ENCODE measurements at places on chromosomes 13 and 19.

- DNase-seq, result peak; percentile 81
Measured at GRCh38 chr19:1243768-1244692, 2.5 kb downstream of the ATP5F1D start.

DNA sequence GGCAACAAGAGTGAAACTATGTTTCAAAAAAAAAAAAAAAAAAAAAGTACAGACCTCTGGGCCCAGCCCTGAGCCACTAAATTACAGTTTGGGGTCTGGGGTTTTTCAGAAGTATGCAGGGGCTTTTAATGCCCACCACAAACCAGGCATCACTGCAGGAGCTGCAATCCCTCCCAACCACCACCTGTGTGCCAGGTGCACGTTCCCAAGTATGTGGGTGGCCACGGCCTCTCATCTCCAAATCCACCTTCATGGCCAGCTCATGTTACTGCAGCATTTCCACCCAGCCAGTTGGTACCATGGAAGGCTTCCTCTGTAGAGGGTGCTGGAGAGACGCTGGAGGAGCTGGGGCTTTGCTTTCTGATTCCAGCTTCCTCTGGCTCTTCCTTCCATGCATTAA is 26.5 kb downstream of the CEP89 start:
- DNase-seq, result no peak

GRCh38 chr13:38883783-38884182 is 106.8 kb downstream of the STOML3 start:
- DNase-seq, result no peak

DNA sequence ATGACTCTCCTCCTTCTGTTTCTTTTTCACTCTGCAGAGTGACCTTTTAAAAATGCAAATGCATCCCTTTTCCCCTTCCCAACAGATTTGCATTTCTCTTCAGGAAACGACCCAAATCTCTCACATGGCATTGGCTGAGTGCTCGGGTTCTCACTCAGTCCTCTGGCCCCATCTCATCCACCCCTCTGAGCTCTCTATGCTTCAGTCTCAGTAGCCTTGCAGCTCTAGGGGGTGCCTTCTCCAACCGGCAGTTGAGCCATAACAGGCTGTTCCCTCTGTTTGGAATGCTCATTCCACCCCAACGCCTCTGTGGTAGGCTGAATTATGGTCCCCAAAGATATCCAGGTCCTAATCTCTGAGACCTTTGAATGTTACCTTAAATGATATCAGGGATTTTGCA is 78.2 kb downstream of the AKAP11 start:
- DNase-seq, result no peak

- no peak for DNase-seq
Measured at GRCh38 chr19:1409204-1410005, 2.0 kb downstream of the DAZAP1 start.

DNA sequence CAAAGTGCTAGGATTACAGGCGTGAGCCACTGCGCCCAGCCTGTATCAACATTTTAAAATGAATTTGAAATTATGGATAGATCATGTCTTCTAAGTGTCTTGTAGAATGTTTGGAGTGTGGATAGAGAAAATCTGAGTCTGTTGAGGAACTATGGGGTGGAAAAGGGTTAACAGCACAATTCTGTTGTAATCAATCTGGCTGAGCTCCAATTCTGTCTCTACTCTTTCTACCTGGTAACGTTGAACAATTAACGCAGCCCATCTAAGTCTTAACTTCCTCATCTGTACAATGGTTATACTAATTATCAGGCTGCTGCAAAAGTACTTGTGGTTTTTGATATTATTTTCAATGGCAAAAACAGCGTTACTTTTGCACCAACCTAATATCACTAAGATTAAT is 4.1 kb downstream of the FPR2 start:
- no peak for DNase-seq

DNA sequence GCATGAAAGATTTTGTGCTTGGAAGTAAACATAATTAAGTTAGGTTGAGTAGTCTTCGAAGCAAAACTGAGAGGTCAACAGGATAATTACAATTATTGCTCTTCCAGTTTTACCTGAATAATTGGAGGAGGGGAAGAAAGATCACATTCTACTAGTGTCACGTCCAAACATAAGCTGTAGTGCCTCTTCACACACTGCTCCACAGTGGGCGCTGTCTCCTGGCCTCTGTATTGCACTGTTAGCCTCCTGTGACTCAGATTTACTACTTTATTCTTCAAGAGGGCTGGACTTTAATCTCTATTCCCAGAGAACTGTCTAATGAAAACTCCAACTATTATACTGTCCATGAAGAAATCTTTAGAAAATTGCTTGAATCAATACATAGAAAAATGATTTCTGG is 62.9 kb downstream of the TRPC4 start:
- DNase-seq, result no peak

DNA sequence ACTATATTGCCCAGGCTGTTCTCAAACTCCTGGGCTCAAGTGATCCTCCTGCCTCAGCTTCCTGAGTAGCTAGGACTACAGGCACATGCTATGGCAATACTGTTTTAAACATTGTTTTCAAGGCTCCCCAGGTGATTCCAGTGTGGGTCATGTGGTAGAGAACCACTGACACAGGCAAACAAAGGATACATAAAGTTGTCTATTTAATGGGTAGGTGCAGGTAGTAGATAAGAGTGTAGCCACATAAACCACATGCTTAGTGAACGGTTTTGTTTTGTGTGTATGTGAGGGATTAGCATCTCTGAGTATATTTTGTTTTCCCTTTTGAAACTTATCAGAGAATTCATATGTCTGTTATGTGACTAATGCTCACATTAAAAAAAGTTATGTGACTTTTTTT is 36.7 kb downstream of the USPL1 start:
- no peak for DNase-seq

- no peak for DNase-seq
Measured at GRCh38 chr19:35462476-35462953, 14.5 kb downstream of the FFAR2 start.

DNA sequence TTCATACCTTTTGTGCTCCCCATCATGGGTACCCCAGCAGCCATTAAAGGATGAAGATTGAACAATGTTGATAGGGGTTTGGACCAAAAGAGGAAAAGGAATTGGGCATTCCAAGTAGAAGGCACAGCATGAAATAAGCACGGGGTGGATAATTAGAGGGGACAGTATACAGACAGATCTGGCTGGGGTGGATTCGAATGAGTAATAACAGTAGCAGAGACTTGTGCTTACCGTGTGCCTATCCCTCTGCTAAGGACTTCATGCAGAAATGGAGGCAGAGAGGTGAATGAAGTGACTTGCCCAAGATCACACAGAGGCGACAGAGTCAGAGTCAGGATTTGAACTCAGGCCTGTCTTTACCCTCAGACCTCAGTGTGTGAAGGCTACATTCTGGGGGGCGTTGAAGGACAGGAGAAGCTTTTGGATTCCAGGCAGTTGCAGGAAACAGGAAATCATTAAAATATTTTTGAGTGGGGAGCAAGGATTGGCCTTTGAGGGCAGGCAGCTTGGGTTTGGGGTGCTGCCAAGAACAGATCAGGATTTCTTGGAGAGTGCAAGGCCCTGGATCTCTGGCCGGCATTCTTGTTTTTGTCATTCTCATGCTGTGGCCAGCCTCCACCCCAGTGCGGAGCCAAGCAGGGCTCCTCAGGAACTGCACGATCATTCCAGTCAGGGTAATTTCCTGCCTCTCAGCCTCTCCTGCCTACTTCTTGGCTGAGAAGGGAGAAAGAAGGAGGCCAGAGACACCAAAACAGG is 18.7 kb downstream of the PAF1 start:
- DNase-seq, result no peak

DNA sequence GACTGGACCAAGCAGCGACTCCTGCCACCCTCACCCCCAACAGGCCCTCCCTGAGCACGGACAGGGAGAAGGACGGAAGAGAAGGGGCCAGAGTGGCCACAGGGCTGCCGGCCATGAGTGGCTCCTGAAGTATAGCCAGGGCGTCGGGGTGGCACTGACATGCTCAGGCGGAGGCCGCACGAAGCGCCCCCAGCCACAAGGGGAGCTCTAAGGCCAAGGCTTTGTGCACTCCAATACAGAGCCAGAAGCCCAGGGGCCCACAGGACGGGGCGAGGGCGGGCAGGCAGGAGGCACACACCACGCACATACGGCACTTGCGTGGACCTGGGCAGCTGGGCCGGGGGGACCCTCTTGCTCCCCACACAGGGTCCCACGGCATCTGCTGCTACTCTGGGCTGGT is 52.0 kb downstream of the KLF2 start:
- DNase-seq, result no peak

DNA sequence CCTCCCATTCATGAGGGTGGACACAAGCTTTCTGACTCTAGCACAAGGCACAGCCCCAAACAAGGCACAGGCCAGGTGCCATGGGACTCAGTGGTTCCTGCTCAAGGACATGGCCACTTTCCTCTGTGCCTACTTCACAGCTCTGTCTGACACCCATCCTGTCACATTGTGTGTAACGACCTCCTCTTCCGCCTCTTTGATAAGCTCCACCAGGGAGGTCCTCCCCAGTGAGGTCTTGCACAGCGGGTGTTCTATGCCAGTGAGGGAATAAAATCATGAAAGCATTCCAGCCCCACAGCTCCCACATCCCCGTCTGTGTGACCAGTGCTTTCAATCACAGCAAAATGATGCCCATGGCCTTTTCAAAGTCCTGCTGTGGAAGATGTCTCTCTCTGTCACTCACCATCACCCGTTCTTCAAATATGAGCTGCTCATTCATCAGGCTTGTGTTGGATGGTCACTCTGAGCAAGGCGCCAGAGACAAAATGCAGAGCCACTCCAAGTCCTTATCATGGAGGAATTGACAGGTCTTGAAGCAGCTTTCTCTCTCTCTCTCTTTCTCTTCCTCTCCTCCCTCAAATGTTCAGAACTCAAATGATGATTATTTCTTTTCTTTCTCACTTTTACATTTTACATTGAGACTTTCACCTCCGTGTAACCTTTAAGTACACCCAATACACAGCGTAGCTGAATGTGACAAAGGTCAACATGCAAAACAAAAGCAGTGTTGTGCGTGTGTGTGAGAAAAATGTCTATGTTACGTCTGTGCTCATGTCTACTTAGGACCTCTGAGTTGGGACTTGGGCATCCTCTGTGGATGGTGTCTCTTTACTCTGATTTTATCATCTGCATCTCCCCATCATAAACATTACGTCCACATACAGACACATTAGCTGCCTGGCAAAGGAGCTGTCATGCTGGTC is 8.0 kb upstream of the SPATA13 start:
- no peak for DNase-seq

DNA sequence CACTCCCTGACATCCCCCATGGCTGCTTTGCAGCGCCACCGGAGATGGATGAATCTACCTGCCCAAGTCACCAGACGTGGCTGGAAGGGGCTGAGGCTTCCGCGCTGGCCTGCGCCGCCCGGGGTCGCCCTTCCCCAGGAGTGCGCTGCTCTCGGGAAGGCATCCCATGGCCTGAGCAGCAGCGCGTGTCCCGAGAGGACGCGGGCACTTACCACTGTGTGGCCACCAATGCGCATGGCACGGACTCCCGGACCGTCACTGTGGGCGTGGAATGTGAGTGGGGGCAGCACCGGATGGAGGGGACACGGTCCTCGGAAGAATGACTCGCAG is 4.6 kb downstream of the ICAM5 start:
- DNase-seq, result no peak

DNA sequence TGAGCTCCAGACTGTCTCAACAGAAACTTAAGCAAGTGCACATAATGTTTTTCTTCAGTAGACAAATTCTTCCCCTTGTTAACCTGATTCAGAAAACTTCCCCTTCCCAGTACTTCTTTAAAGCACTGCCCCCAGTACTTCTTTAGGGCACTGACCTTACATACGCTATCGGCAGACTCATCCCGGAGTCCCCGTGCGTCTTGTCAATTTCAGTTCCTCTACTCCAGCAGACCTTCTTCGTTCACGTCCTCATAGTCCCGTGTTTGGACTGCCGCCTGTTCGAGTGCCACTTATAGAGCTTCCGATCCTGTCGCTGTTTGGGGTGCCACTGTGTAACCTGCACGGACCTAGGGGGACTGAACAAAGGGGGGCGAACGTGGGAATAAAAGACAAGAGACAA is 29.0 kb downstream of the ZNF627 start:
- no peak for DNase-seq

GRCh38 chr19:12607631-12608030 is 3.0 kb downstream of the ZNF490 start:
- no peak for DNase-seq

- DNase-seq, result peak; percentile 72
Measured at GRCh38 chr19:1028062-1028926, 1.9 kb downstream of the CNN2 start.

DNA sequence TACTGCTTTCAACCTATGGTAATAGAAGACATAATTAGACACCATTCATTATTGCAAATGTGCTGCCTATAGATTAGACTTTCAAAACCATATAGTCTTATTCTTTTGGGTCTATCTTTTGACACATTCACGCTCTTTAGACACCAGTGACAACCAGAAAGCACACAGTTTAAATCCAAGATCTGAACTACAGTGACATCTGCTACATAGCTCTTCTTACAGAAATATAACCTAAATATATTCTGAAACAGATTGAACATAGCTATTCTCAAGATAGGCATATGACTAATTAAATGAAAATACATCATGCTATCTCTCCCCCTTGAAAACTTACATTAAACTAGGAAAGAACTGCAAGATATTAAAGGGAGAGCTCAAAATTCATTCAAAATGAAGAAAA is 514.2 kb upstream of the SLITRK6 start:
- DNase-seq, result peak; percentile 2

GRCh38 chr13:19772306-19772705 is 10.4 kb downstream of the PSPC1 start:
- DNase-seq, result no peak

DNA sequence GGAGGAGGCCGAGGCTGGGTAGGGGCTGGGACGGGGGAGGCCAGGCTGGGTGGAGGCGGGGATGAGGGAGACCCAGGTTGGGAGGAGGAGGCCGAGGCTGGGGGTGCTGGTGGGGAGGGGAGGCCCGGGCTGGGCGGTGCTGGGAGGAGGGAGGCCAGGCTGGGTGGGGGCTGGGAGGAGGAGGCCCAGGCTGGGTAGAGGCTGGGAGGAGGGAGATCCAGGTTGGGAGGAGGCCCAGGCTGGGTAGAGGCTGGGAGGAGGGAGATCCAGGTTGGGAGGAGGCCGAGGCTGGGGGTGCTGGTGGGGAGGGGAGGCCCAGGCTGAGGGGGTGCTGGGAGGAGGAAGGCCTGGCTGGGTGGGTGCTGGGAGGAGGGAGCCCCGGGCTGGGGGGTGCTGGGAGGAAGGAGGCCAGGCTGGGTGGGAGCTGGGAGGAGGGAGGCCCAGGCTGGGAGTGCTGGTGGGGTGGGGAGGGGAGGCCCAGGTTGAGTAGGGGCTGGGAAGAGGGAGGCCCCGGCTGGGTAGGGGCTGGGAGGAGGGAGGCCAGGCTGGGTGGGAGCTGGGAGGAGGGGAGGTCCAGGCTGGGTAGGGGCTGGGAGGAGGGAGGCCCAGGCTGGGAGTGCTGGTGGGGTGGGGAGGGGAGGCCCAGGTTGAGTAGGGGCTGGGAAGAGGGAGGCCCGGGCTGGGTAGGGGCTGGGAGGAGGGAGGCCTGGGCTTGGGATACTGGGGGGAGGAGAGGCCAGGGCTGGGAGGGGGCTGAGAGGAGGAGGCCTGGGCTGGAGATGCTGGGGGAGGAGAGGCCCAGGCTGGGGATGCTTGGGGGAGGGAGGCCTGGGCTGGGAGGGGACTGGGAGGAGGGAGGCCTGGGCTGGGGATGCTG is 10.7 kb downstream of the TPGS1 start:
- DNase-seq, result peak; percentile 83

Data from SK-N-DZ (cell line).